NCI-H1436 (cell line): ENCODE measurements at places on chromosomes 2 and 18.

GRCh38 chr2:31287654-31288053 is 53.7 kb downstream of the EHD3 start:
- no peak for DNase-seq

GRCh38 chr2:109172556-109173105 is 43.6 kb downstream of the SH3RF3 start:
- no peak for DNase-seq

DNA sequence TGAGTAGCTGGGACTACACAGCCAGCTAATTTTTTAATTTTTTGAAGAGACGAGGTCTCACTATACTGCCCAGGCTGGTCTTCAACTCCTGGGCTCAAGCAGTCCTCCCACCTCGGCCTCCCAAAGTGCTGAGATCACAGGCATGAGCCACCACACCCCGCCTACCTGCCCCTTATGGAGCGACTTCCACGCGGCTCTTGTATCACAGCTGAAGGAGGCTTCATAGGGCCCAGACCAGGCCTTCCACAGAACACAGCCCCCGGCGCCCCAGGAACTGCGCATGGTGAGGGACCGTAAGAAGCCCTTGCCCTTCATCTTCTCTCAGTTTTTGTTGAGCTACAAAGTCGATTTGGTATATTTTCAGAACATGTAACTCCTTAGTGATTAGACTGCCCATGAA is 220.3 kb downstream of the KLHL29 start:
- no peak for DNase-seq

GRCh38 chr2:150850641-150851040 is 363.2 kb upstream of the RND3 start:
- DNase-seq = no peak

- DNase-seq = no peak
Observed at GRCh38 chr2:21183306-21183705, 59.5 kb downstream of the TDRD15 start.
